NCI-H2171 treated with DMSO at 0.1 percent for 48 hours (cell line): ENCODE measurements at places on chromosomes 11 and 22.
A peak's percentile ranks its signal among the peaks of the same experiment; 100 is the strongest.

GRCh38 chr22:44191036-44191454, 10.3 kb downstream of the PARVG start:
- DNase-seq: no peak

DNA sequence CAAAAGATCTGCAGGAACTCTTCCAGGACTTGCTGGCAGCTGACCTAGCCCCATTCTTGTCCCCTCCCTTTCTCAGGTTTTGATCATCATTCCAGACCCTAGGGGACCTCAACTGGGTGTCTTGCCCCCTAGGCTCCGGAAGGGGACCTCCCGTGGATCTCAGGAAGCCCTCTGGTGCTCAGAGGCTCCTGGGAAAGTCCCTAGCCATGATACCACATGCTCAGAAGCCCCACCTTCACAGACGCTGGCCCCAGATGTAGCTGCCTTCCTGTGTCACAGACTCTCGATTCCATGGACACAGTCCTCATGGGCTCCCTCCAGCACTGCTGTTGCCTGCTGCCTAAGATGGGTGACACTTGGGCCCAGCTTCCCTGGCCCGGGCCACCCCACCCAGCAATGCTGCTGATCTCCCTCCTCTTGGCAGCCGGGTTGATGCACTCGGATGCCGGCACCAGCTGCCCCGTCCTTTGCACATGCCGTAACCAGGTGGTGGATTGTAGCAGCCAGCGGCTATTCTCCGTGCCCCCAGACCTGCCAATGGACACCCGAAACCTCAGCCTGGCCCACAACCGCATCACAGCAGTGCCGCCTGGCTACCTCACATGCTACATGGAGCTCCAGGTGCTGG, at the start of gene LRRC55:
LRRC55 (plus strand) TSS at position 276 of the 628 bp plus-strand sequence; CDS start at position 346, 70 bp downstream.
- DNase-seq: no peak

DNA sequence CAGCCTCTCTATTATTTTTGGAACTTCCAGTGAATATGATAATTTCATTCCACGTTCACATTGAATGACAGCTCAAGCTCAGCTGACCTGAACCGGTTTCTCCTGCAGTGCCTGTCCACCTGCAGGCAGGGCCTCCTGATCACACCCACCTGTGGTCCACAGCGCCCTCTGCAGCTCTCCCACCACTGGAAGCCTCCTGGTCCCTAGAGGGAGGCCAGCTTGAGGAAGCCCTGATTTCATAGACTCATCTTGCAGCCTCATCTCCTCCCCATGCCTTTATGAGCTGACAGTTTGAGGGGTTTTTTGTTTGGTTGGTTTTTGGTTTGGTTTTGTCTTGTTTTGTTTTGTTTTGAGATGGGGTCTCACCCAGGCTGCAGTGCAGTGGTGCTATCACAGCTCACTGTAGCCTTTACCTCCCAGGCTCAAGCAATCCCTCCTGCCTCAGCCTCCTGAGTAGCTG, 29.9 kb upstream of the MALAT1 start:
- no peak for DNase-seq

DNA sequence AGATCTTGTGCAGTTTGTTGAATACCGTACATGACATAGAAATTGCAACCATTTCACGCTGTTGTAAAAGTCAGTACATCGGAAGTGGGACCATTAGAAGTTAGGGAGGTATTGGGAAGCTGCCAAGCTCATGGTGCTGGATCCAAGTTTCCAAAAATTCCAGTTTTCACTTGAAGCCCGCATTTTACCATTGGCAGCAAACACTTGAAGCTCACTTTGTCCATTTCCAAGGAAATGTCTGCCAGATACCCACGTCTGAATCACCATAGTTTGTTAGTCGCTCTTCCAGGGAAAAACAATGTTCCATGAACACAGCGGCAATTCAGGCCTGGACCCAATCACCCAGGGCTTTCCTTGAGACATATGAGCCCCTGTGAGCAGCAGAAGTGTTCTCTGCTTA, 22.6 kb upstream of the PARVB start:
- no peak for DNase-seq

GRCh38 chr11:15742626-15743519, 613.5 kb downstream of the SOX6 start:
- DNase-seq: no peak

GRCh38 chr11:2949920-2950319, 20.7 kb upstream of the PHLDA2 start:
- DNase-seq: no peak

GRCh38 chr22:44341431-44342346, 28.9 kb upstream of the SHISAL1 start:
- DNase-seq: peak; percentile 18

DNA sequence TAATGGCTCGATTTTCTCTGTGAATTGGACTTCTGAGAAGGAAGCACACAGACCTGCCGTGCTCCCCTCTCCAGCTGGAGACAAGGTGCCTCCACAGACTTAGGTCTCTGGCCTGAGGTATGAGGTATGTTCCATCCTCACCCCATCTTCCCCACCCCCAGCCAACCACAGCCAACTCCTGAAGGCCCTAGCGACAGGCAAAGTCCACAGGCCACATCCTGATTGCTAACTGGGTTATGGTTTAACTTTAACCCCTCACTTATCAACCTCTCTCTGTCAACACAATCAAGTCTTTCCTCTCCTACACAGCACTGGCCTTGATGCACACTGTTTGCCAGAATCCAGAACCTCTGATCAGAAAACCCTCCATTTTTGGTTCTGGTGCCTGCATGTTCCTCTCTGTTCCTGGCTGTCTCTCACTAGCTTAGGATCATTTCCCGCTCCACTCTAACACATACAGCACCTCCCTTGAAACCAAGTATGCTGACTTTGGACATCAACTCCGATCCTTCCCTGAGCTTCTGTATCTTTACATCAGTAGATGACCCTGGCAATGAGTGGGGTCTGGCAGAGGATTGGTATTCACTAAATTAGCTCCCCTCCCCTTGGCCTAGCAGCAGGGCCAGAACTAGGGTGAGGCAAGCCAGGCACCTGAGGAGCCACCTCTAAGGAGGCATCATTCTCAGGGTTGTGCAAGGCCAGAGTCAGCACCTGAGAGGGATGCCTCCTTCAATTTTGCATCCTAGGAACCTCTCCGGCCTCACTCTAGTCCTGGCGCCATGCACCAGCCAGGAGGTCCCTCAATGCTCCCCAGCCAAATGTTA, 22.0 kb downstream of the JAML start:
- no peak for DNase-seq

GRCh38 chr11:120066738-120067437, 71.0 kb downstream of the TRIM29 start:
- no peak for DNase-seq

- peak; percentile 7 for DNase-seq
These were observed at the start of gene CD151 for GRCh38 chr11:832529-833113. CD151 (plus strand) TSS chr11:832952; CDS start chr11:836070, 3,118 bp downstream.

DNA sequence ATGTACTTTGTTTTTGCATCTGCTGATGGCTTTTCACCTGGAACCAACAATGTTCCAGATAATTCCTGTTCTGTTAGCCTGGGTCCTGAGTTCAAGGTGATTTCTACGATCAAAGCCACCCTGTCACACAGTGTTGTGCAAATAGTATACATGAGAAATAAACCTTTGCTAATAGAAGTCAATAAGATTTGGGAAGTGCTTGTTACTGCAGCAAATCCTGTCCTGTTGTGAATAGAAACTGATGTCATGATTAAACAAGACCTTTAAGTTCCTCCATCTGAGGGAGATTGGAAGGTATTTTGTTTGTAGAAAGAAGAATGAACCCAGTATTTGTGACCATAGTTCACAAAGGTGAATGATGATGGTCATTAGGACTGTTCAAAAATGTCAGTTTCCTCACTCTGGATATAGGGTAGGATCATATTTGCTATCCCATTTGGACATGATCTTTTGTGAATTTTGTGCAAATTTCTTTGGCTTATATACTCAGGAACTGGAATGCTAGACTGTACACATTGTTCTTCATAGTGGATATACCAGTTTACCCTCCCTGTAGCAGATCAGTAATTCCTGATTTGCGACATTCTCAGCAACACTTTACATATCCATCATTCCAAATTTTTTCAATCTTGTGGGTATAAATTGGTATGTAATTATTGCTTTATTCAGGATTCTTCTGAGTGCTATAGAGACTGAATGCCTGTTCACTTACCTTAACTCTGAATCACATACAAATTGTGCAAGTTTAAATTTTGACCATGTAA, 428.5 kb downstream of the METTL15 start:
- DNase-seq: no peak

DNA sequence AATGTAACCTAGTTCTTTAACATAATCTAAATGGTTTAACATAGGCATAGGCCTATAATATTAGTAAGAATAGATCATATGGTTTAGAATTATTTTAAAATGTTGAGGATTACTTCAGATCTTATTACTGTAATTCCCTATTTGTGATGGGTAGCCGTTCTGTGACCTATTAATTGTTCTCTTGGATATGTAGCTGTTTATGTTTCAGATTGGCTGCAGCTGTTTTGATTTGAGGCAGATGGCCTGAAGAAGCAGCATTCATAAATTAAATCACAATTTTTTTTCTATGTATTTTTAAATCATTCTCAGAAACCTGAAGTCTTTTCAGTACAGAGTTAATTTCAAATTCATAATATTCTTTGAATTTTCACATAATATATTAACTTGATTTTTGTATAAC, 104.5 kb downstream of the PDE3B start:
- no peak for DNase-seq

DNA sequence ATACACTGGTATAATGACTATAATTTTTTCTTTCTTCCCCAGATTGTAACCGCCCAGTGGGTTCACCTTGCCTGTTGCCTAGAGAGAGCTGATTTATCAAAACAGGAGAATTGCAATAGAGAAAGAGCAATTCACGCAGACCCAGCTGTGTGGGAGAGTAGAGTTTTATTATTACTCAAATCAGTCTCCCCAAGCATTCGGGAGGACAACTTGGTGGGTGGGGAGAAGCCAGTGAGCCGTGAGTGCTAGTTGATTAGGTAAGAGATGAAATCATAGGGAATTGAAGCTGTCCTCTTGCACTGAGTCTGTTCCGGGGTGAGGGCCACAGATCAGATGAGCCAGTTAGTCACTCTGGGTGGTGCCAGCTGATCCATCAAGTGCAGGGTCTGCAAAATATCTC, 73.2 kb downstream of the SLC35F2 start:
- no peak for DNase-seq
